ENCODE measurements at places on chromosomes 13 and 19. TPM values are rescaled to one million over a fixed set of nuclear protein-coding genes. Genes with fewer than 3 reads are reported as not detected.

GRCh38 chr19:35220315-35220921 lies 8.1 kb downstream of the FAM187B start:
- no peak for DNase-seq

Gene NAPA
- total RNA-seq = 92.7 TPM

DNA sequence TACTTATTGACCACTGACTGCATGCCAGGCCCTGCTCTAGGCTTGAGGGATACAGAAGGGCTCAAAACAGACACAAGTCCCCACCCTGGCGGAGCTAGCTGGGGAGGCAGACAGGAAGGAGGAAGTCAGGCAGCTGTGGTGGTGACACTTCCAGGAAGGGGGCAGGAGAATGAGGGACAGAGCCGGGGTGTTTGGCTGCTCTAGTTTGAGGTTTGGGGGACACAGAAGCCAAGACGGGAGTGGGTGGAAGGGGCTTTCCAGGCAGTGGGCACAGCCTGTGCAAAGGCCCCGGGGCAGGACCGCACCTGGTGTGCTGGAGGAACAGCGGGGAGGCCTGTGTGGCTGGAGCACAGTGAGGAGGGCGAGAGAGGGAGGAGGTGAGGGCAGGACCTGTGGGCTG lies 4.0 kb downstream of the MRPL54 start:
- DNase-seq = no peak

DNA sequence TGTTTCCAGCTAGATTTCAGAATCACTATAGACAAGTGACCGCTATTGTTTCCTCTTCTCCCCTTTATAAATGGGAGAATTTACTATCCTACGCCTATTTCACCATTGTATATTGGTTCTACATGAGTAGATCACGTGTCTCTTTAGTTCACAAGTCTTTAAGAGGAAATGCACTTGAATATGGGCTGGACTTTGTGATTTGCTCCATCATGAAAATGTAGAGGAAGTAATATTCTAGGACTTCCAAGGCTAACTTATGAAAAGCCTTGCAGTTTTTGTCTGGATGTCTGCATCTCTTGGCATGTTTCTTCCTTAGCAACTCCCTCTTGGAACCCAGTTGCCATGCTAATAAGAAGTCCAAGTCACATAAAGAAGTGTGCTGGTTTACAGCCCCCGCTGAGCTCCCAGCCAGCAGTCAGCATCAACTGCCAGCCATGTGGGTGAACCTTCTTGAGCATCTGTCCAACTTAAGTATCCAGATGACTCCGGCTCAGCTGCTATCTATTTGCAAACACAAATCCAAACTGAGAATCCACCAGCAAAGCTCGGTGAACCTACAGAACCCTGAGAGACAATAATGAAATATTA lies 4.8 kb upstream of the FBXL3 start:
- DNase-seq = no peak

GRCh38 chr19:44055870-44056269 lies 4.0 kb downstream of the ZNF223 start:
- DNase-seq = no peak

GRCh38 chr13:66468656-66469055 lies 761.5 kb downstream of the PCDH9 start:
- no peak for DNase-seq

All from left cardiac atrium (tissue), 4 donors.